ENCODE measurements at places on chromosomes 1 and 21. TPM values are rescaled to one million over a fixed set of nuclear protein-coding genes. Genes with fewer than 3 reads are reported as not detected.

The TDRD5 gene
- total RNA-seq = not detected

DNA sequence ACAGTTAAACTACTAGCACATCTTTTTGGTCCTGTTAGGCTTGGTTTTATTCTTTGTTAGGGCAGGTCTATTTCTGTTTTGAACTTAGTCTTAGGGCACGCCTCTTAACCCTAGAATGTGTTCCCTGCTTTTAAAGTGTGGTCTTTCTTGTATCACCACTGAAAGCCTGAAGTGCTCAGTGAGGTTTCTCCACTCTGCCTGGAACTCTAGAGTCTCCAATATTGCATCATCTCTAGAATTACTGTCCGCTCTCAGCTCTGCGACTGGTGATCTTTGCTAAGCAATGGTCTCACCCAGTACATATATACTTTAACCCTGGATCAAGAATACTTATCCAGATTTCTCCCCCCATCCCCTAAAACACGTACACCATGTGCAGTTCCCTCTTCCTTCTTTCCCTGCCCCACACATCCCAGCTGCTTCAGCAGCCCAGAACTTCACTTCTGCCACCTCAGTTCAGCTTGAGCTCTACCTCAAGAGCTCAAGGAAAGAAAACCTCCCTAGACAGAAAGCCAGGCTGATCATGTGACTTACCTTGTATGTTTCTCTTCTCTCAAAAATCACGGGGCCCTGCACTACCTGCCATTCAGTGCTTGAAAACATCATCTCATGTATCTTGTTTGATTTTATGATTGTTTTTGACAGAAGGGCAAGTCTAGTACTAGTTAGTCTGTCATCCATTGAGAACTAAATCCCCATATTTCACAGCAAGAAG lies 59.9 kb downstream of the TENT5C start:
- no peak for DNase-seq

DNA sequence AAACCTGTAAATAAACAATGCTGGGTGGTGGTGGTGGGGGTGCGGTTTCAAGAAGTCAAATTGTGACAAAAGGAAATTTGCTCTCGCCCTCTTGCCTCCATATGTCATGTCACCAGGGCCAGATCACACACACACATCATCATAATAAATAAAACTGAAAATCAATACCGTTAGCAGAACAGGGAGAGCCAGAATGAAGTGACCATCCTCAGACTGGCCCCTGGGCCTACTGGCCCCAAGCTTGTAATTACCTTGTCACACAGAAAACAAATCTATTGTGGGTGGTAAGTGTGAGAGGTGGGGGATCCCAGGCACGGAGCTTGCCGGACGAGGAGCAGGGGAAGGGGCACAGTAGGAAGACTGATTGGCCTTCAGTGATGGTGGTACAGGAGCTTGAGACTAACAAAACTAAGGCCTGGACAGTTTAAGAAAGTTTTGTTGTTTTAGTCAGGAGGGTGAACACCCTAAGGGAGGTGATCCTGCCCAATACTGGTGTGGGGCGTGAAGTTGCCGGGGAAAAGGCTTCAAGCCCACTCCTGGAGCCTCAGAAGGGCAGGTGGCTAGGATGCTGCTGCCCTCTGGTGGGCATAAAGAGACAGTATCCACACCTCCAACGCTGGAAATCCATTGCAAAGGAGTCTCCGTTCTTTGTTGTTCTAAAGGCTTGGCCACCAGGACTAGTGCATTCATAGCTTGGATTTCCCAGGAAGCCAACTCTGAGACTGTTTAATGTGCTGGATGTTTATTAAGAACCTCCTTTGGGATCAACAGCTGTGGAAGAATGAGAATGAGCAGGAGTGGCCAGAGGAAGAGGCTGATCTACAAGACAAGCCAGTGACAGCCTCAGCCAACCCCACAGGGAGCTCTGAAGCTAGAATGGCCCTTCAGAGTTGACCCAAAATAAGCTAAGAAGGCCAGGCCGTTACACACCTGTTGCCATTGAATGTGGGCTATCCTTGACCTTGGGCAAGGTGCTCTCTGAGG lies 8.1 kb upstream of the C1orf216 start:
- peak; percentile 28 for DNase-seq

GRCh38 chr1:94481473-94481933 lies 60.1 kb downstream of the F3 start:
- DNase-seq = peak; percentile 16

DNA sequence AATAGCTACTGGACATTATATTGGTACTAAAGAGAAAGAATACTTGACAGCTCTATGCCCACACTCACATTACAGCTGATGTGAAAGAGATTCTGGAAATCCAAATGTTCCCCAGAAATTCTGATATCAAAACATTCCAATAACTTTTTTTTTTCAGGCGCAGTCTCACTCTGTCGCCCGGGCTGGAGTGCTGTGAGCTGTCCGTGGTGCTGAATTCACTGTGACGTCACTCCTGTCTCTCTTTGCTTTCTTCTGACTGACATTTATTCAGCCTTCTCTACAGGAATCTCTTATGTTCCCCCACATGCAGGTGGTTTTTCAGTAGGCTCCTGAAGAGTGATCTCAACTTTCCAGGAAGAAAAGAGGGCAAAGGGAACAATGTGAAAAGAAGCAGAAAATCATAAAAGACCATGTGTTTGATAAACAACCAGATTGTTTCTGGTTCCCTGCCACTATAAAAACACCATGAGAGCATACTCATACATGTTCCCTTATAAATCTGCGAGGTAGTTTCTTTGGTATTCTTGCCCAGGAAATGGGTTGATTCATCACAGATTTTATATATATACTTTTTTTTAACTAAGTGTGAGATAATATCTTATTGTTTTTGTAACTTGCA lies 6.2 kb downstream of the S100A7A start:
- peak; percentile 36 for DNase-seq

DNA sequence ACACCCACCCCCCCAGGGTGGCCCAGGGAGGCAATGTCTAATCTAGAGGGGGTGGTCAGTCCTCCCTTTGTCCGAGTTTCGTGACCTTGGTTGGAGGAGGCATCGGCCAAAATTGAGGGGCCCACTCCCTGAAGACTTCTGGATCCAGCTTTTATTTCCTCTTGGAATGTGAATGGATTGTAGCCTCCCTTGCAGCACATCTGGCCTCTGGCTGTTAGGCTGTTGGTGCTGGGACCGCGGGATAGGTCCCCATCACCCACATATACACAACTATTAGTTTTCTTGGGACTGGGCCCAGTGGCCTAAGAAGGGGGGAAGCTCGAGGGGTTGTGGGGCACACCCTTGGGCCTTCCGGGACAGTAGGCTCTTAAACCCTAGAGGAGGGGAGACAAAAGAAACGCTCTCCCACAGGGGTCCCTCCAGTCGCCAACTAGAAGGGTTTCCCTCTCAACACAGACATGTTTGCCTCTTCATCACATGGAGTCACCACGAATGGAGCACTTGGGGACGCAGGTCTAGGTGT lies 2.5 kb downstream of the LHX4 start:
- no peak for DNase-seq

GRCh38 chr1:194447636-194448035 lies 1261.2 kb upstream of the B3GALT2 start:
- DNase-seq = no peak

DNA sequence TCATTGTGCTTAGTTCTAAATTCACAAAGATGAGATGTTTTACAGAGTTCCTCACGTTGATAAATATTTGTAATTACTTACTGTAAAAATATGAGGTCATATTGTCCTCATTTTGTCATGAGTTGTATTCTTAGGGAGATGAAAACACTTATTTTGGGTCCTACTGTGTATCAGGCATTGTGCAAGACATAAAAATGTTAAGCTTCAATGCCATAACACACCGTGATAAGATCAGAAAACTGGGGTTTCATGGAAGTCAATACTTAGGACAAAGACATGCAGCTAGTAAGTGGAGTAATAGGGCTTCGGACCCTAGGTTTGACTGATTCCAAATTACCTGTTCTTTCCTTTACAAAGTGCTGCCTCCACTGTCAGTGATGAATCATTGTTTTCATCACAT lies 720.7 kb upstream of the ZP4 start:
- no peak for DNase-seq

- DNase-seq = no peak
Observed at GRCh38 chr21:29368906-29369305, 70.2 kb downstream of the BACH1 start.

The TMEM200B gene
- not detected for total RNA-seq

- no peak for DNase-seq
Observed at GRCh38 chr1:243974451-243975292, 76.4 kb upstream of the ZBTB18 start.

GRCh38 chr21:41360072-41360821 lies 1.6 kb upstream of the MX2 start:
- no peak for DNase-seq

DNA sequence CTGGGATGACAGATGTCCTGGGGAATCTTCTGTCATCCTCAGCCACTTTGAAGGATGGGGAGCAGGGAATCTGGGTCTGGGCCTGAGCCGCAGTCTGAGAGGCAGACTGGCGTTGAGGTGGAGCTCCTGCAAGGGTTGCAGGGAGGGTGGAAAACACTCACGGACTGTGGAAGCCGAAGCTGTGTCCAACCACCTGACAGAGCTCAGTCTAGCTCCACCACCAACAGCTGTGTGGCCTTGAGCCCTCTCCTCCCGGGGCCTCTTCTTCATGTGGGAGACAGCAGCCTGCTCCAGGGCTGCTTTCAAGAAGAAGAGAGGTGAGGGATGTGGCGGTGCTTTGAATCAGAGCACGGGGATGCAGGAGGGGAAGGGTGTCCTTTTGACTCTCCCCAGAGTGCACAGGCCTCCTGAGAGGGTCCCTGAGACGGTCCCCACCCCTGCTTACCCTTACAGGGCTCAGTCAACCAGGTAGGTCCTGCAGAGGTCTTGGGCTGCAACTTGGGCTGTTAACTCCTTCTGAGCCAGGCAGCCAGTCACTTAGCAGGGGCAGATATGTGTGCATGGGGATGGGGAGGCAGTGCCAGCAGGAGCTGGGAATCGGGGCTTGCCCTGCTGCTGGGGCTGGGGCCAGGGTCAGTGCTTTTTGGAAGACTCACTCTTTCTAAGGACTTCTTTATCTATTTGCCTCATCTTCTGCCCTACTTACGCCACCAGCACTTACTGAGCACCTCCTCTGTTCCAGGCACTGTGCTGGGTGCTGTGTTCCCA lies 216.3 kb downstream of the PTPRU start:
- no peak for DNase-seq

DNA sequence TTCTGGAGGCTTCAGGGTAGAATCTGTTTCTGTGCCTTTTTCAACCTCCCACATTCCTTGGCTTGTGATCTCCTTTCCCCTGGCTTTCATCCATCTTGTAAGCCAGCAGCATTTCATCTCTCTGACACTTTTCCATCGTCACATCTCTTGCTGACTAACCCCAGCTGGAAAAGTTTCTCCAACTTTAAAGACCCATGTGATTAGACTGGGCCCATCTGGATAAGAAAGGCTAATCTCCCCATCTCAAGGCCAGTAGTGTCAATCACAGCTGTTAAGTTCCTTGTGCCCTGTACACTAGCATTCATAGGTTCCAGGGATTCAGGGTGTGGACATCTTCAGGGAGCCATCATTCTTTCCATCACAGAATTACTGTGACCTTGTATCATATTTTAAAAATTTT lies 452.1 kb downstream of the TTLL7 start:
- no peak for DNase-seq

GRCh38 chr1:204480515-204480914 lies 14.1 kb downstream of the PIK3C2B start:
- no peak for DNase-seq

GRCh38 chr1:111948209-111949171 lies 41.0 kb downstream of the KCND3 start:
- no peak for DNase-seq

The CYP4B1 gene
- total RNA-seq = 0.20 TPM
